ENCODE measurements at places on chromosomes 7 and 10. TPM values are rescaled to one million over a fixed set of nuclear protein-coding genes. Genes with fewer than 3 reads are reported as not detected.

PAPOLB gene
- total RNA-seq: not detected

TET1 gene
- 0.59 TPM for total RNA-seq

PLCE1 gene
- total RNA-seq: 8.8 TPM

VPS37D gene
- total RNA-seq: 4.7 TPM

ANKRD2 gene
- 5.1 TPM for total RNA-seq
